ENCODE measurements at places on chromosomes 16 and 17.

- DNase-seq: no peak
Observed at GRCh38 chr16:81473558-81473957, 28.9 kb downstream of the CMIP start.

DNA sequence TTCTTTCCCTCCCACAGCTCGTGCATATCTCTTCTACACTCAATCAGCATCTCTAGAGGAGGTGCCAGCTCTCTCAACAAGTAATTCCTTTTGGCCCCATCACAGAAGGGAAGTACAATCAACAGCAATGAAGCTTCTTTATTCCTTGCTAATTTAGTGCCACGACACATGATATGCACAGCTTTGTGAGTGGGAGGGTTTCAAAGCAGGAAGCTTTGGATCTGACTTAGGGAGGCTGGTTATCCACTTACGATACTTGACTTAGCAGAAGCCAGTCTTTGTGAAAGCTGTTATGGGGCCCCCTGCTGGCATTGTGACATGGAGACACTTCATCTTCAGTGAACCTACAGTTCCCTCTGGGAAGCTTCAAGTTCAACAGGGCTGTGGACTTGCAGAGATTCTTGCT is 81.0 kb downstream of the TMEM100 start:
- peak; percentile 64 for DNase-seq

GRCh38 chr16:65534121-65534528 is 412.3 kb upstream of the CDH11 start:
- peak; percentile 30 for DNase-seq

DNA sequence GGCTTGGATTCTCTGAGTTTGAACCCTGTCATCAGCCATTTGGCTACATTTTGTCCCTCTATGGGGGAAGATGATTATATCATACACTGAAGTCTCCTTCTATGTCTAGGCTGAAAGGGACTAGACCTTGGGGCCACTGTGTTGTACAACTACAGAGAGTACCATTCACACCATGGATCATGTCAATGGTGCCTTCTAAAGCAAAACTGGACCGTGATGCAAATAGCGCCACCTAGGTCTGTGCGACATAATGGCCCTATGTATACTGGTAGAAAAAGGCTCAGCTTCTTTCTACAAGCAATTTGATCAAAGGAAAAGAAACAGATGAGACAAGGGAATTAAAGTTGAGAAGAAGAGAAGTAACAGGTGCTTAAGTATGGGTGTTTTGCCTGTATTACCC is 100.7 kb downstream of the LYRM1 start:
- DNase-seq: peak; percentile 49

DNA sequence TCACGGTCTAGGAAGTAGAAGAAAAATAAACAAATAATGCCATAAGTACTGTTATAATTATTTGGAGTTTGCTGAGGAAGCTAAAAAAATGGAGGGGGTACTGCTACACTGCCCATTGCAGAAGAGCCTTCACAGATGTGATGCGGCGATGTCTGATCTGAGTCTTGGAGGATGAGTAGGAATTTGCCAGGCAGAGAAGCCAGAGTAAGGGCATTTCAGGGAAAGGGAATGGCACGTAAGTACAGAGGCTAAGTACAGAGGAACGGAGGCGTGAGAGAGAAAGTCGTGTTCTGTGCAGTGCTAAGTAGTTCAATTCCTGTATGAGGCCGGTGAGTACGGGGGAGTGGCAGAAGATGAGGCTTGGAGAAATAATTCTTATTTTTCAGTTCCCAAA is 741 bp upstream of the GRB2 start:
- peak; percentile 37 for DNase-seq

- DNase-seq: no peak
Observed at GRCh38 chr17:10875430-10875851, 37.6 kb upstream of the PIRT start.

DNA sequence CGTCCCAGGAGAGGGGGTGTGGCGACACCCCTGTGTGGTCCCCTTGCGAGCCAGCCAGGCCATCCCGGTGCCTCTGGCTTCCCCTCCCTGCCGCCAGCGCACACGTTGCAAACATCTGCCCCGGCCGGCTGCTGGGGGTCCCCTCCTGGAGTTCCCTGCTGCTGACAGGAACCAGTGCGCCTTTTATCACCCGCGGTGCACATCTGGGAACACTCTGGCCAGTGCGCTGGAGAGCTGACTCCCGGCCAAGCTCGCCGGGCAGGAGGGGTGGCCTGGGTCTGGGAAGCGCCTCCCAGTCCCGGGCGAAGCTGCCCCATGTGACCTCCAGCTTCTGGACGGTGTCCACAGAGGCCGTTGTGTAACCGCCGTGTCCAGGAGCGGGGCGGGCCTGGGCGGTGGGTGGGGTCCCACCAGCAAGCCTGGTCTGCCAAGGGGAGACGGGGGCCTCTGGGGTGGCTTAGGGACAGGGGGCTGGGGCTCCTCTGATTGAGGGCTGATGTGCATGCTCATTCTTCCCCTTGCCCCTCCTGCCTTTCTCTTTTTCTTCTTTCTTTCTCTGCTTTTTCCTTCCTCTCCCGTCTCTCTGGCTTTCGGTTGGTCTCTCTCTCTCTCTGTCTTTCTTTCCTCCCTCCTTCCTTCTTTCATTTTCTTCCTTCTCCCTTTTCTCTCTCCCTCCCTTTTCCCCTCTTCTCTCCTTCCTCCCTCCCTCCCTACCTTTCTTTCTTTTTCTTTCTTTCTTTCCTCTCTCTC is 25.2 kb upstream of the CIBAR2 start:
- DNase-seq: peak; percentile 78

GRCh38 chr17:81396278-81396721 is 1.0 kb downstream of the BAHCC1 start:
- DNase-seq: no peak

- DNase-seq: no peak
Observed at GRCh38 chr17:42270596-42270995, 5.6 kb downstream of the STAT5B start.

GRCh38 chr17:65856865-65857264 is 295.4 kb upstream of the AXIN2 start:
- peak; percentile 40 for DNase-seq

DNA sequence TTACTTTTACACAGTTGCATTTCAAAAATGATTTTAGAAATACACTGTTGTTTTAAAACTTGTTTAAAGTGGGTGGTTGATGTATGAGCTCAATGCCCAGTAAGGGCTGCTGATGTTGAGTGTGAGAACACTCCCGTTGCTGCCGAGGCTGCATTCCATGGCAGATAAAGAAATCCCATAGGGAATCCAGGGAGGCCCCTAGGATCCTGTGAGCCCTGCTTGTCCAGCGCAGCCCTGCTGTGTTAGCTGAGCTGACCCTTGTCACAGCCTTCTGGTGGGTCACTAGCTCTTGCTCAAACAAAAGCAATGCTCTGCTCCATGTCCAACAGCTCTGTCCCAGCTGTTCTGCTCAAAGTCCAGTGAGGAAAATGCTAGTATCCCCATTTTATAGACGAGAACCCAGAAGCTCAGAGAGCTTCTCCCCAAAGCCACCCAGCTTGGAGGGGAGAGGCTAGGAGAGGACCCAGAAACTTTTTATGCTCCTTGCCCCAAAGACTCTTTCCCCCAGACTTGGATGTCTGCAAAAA is 18.6 kb upstream of the COL1A1 start:
- DNase-seq: peak; percentile 56

DNA sequence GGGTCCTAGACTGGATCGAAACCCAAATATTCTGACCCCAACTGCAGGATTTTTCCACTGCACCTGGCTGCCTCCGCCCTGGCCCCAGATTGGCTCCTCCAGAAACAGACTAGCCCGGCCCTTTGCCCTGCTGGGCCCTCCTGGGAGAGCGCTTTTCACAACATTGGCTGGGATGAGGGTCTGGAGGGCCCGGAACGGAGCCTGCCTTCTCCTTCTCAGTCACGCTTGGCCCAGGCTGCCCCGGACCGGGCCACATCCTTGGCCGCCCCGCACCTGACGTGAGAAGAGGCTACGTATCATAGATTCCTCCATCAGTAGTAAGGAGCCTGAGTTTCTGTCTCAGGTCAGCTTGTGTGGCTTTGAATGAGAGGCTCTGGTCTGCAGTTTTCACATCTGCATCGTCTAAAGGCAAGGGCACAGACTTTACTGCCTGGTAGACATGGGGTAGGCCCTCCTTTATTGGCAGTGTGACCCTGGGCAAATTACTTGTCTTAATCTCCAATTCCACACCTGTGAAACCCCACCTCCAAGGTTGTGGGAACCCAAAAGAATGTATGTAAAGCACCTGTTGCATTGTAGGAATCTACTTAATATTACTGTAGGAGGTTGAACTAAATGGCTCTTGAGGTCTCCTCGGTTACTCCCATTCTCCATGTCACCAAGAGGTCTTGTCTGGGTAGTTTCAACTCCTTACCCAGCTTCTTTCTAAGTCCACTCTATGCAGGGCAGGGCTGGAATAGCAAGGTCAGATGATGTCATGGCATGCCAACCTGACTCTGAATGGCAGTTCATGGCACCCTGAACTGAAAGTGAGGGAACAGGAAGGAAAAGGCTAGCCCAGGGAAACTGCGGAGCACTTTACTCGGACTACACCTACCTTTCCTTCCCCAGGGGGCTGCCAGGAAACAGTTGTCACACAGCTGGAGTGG is 661 bp downstream of the LRRC3C start:
- DNase-seq: peak; percentile 24

DNA sequence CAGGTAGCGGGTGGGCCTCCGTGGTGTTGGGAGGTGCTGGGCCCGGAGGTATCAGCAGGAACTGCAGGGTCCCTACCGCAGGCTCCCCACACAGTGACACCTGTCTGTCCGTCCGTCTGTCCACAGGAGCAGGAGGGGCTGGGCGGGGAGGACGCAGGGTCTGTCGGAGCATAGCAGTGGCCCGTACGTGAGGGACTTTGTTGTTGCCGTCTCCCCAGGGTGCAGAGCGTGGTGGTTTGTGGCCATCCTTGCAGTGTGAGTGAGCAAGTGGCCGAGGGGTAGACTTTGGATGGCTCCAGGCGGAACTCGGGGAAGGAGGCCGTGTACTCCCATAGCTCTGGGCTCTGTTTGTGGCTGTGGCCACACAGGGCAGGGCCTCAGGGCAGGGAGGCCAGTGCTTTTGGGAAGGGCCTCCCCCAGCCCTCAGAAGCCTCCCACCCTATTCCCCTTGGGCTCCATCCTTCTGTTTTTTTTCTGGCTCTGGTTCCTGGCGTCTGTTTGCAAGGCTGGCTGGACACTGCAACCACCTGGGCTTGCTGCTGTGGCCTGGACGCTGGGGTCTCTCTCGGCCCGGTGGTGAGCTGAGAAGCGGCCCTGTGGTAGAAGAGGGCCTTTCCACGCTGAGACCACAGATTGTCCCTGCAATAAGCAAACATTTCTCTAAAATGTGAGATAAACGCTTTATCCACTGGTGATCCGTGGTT is 41.0 kb upstream of the ZNF750 start:
- DNase-seq: no peak

GRCh38 chr17:4184811-4185210 is 41.8 kb downstream of the CYB5D2 start:
- no peak for DNase-seq

DNA sequence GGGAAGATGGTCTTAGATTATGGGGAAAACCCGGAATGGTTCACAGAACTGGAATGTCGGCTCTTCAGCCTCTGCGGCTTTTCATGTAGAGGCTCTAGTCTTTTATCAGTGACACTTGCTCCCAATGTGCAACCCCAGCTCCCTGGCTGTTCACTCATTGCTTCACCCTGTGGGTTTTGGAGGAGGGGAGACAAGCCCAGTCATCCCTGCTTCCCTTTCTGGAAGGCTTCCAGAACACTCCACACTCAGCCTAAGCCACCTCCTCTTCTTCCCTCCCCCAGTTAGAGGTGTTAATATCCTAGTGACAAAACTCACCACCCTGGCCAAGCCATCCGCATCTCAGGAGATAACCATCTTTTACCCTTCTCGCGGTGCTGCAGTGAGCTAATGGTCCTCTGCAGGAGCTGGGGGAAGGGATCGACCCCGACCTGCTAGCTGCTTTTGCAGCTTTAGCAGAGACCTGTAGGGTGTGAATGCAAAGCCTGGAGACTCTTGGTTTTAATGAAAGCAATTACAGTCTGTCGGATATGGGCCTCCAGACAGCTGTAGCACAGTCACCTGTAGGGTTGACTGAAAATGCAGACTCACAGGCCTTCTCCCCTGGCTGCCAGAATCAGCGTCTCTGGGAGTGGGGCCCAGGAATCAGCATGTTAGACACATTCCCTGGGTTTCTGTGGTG is 24.3 kb upstream of the LASP1NB start:
- DNase-seq: peak; percentile 98

DNA sequence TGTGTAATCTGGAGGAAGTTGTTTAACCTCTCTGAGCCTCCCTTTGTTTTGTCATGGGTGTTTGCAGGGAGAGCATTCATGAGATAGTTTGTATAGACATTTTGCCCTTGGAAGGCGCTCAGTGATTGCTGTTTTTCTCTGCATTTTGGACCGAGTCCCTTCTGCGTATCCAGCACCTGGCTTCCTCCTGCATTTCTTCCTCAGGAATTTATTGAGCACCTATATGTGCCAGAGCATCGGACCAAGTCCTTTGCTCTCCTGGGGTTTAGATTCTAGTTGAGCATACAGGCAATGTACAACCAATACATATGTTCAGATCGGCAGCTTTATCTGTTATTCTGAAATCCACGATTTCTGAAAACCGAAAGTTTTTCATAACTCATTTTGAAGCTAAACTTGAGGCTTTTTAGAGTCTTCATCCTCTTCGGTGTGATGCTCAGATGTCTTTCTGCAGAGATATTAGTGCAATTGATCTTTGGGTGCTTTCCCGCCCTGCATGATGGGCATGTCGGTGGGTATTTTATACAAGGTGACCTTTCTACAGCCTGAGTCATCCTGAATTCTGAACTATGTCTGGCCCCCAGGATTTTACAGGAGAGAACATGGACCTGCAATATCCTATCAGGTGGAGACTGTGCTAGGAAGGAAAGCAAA is 4.1 kb downstream of the IL4R start:
- no peak for DNase-seq

GRCh38 chr16:2478279-2478678 is 3.4 kb downstream of the TBC1D24 start:
- DNase-seq: no peak

DNA sequence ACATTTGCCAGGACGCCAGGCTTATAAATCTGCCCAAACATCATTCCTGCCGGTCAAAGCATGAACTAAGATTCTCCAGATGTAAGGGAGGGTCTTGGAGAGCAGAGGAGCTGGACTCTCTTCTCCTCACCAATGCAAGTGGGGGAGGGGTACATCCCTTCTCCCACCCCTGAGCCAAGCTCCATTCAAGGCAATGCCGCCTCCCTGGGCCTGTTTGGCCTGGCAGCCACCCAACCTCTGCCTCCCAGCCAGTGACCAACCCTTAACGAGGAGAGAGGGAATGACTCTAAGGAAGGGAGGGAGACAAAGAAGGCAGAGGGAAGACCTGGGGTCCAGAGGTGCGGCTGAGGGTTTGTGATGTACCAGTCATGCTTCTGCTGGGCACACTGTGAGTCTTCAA is 13.8 kb downstream of the C17orf50 start:
- DNase-seq: no peak
